ENCODE measurements at places on chromosomes 11 and 22.

- DNase-seq, result no peak
These were observed 39.3 kb downstream of the ALX4 start for GRCh38 chr11:44270403-44271273.

- DNase-seq, result no peak
These were observed 3.3 kb upstream of the JAML start for GRCh38 chr11:118227865-118228785.

DNA sequence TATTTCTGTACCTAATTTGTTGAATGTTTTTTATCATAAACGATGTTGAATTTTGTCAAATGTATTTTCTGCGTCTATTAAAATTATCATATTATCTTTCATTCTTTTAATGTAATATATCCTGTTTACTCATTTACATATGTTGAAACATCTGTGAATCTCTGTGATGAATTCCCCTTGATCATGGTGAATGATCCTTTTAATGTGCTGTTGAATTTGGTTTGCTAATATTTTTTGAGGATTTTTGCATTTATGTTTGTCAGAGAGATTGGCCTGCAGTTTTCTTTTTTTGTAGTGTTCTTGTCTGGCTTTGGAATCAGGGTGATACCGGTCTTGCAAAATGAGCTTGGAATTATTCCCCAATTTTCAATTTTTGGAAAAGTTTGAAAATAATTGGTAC, 569.3 kb upstream of the CCDC179 start:
- no peak for DNase-seq

GRCh38 chr22:17789379-17790200, 15.3 kb upstream of the BID start:
- DNase-seq, result no peak

DNA sequence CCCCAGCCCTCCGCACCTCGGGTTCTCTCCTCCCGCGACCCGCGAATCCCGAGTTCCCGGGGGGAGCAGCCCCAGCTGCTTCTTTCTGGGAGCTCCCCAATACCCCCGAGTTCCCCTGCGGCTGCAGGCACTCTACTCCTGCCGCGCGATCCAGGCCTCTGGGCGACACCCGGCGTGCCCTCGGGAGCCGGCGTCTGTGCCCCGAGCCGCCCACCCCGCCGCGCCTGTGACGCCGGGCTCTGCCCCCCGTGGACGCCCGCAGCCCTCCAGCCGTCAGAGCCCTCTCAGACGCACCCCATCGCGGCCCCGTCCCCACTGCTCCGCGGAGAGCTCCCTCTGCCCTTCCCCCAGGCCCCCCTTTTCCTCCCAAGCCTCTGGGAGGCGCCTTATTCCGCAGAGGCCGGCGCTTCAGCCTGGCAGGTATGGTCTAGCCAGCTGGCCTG, 422 bp downstream of the GLB1L2 start:
- DNase-seq, result peak; percentile 74

DNA sequence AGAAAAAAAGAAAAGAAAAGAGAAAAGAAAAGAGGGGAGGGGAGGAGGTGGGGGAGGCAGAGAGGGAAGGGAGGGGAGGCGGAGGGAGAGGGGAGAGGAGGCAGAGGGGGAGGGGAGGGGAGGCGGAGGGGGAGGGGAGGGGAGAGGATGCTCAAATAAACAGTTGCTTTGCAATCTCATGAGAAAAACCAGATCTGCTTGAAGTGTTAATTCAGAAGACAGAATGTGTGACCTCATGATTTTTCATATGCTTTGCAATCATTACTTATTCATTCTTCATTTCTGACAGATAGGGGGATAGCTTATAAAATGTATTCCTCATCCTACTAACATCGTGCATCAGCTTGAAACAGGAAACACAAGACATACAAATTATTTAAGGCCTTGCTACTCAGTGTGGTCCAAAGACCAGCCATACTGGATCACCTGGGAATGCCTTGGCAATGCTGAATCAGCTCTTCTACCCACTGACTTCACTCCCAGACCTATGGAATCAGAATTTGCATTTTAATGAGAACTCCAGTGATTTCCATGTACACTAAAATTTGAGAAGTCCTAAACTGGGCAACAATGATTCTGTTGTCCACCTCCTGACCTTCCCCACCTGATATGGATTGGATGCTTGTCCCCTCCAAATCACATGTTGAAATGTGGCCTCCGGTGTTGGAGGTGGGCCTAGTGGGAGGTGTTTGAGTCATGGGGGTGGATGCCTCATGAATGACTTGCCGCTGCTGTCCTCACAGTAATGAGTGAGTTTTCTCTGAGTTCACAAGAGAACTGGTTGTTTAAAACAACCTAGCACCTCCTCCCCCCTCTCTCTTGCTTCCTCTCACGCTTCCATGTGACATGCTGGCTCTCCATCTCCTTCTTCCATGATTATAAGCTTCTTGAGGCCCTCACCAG, 69.2 kb downstream of the CCDC34 start:
- no peak for DNase-seq

DNA sequence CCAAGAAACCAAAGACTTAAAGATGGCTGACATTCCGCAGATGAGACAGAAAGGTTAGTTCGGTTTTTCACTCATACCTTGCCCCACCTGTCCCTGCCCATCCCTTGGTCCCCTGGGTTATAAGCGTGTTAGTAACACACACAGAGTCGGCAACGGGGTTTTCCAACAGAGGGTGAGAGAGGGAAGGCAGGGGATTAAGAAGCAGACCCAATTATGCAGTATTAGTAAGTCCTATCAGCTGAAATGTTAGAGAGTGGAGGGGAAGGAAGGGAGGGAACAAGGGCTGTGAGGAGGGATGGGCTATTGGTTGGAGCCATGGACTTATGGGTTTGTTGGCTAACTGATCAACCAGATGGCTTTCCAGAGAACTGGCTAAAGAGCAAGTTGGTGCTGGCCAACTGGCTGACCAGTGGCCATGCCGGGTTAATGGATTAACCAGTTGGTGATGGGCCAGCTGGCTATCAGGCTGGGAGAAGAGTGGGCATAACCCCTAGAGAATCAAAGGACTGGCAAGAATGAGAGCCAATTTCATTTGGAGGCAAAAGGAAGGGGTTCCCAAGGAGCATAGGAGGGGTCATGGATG, 45.5 kb downstream of the NRXN2 start:
- DNase-seq, result no peak

DNA sequence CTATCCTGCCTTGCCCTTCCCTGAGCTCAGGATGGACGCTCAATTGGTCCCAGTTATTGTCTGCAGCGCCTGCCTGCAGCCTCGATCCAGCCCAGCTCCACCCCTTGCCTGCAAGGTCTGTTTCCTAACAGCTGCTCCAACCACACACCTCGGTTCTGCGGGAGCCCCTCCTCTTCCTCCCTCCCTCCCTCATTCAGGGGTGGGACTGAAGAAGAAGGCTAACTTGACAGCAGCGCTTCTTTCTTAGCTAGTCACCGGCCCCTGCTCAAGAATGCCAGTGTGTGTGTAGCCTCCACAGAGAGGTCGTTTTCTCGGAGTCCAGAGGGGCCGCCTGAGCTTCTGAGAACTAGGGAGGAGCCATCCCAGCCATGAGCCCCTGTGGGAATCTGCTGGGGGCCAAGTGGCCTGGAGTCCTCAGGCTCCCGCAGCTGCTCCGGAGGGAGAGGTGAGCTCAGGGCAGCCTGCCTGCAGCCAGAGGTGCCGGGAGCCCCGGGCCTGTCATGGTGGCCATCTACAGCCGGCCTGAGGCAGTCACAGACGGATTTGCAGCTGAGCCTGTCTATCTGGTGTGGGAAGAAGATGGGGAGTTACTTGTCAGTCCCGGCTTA, 36.1 kb downstream of the LIMK2 start:
- DNase-seq, result no peak

- no peak for DNase-seq
These were observed 140.6 kb downstream of the SWAP70 start for GRCh38 chr11:9804419-9804902.

DNA sequence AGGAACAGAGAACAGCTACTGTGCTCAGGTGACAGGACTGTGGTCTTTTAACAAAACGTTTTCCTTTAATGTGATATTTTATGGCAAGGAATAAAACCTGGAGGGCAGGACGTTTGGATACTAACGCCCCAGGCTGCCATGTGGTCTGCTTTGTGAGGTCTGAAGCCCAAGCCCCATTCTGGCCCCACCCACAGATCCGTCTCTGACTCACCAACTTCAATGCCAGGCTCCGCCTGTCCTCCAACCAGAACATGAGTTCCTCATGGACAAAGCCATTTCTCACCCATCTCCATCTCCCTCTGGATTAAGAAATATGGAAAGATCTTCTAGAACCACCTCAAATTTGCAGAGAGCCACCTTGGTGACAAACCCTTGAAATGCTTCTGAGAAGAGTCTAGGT, 148.8 kb downstream of the CRYBB2 start:
- DNase-seq, result no peak

GRCh38 chr11:115693002-115693401, 188.8 kb upstream of the CADM1 start:
- DNase-seq, result no peak

GRCh38 chr11:79546351-79546750, 105.5 kb upstream of the TENM4 start:
- peak; percentile 68 for DNase-seq

DNA sequence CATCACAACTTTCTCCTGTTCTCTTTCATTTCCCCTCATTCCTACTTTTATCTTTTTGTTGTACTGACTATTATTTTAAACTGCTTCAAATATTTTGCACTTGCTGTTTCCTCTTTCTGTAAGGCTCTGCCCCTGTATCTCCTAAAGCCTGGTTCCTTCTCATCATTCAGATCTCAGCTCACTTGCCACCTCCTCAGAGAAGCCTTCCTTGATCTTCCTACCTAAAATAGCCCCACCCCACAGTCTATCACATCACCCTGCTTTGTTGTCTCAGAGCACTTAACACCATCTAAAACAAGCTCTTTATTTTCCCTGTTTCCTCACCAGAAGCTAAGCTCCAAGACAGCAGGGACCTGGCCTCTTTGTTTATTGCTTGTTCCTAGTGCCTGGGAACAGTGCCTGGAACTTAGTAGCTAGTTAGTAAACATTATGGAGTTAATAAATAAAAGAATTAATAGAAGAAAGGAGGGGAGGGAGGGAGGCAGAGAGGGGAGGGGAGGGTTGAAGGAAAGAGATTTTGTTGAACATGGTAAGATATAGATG, 2.5 kb upstream of the STK33 start:
- no peak for DNase-seq

- DNase-seq, result no peak
These were observed 88.4 kb downstream of the TTC17 start for GRCh38 chr11:43447151-43447550.

GRCh38 chr11:45028911-45029682, 78.4 kb upstream of the TP53I11 start:
- no peak for DNase-seq

GRCh38 chr22:23369054-23369685, 188.9 kb downstream of the BCR start:
- DNase-seq, result no peak

DNA sequence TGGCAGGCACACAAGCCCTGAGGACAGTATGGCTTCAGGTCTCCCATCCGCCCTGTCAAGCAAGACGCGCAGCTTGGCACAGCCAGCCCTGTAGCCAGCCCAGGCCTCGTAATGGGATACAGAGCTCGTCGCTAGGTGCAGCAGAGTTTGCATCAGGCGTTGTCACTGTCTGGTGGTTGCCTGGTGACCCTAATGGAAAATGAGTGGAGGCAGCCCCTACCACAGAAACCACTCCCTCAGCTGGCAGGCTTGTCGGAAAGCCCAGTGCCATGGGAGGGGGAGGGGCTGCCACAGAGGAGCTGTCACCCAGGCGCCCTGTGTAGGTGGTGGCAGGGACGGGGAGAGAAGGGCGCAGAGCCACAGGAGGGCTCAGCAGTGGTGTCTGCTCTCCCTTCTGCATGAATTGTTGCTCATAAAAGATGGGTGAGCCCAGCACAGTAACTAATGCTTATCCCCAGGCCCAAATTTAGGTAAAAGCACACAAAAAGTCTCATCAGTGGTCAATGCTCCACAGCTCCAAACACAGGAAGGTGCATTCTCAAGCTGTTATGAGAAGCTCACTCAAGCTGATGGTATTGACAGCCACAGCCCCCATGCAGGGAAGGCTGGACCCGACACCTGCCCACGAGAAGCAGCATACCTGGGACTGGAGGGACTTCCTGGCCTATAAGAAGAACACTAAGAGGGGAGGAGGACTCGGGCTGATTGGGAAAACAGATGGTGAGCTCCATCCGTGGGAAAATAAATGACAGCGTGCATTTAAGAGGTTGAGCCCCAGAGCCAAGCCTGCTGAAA, 164.6 kb downstream of the ETS1 start:
- peak; percentile 98 for DNase-seq

- DNase-seq, result no peak
These were observed 17.4 kb downstream of the PLXNB2 start for GRCh38 chr22:50289942-50290630.

- DNase-seq, result no peak
These were observed 190.6 kb downstream of the GUCY1A2 start for GRCh38 chr11:106827687-106828086.

DNA sequence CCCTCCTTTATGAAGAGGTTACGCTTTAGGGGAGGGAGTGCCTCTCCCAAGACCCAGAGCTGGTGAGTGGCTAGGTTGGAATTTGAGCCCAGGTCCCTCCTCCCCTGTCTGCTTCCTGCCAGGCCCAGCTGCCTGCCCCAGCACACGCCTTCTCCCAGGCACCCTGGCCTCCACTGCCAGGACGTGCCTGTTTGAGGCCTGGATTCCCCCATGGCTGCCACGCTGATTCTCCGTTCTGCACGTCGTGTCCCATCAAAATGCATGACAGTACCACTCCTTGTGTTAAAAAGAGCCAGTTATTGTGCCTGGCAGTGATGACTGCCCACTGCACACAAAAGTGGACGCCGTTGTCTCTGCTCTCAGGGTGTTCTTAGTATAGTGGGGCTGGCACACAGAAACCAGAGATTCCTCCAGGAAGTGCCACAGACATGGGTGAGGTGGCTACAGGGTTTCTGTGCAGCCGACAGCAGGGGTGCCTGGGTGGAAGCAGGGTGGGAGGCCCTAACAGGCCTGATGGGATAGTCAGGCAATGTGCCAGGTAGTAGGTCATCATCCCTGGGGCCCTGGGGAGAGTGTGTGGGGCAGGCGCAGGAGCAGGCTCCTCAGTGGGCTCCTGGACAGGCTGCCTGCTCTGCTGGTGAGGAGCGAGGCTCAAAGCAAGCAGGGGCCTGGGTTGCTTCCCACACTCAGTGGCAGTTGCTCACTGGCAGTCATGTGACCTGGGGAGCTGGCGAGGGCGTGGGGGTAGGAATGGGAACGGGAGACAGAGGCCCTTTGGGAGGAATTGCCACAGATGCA, 24.2 kb downstream of the MED15 start:
- no peak for DNase-seq

- no peak for DNase-seq
These were observed 147.8 kb upstream of the ARHGAP20 start for GRCh38 chr11:110859998-110860397.
